ENCODE measurements at places on chromosomes 3 and 15.

GRCh38 chr15:90930861-90931574 lies 1.3 kb downstream of the HDDC3 start:
- no peak for DNase-seq

GRCh38 chr15:51727141-51727897 lies 10.1 kb downstream of the LYSMD2 start:
- no peak for DNase-seq

GRCh38 chr3:126781889-126782491 lies 78.0 kb downstream of the CHCHD6 start:
- DNase-seq, result peak; percentile 31

DNA sequence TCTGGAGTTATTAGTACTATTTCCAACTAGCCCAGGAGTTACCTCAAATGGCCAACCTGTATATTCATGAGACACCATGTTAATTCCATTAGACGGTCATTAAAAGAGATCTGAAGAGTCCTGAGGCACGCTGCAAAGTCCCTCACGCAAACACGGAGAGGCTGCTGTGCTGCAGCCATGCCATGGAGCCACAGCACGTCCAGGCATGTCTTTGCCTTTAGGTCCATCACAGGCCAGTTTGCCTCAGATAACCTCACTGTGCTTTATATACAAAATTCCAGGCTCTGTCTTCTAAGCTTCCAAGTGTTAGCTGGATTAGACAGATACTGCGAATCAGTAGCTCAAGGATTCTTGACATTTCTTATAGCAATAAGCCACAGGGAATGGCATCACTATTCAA lies 9.8 kb upstream of the PLAAT1 start:
- no peak for DNase-seq

DNA sequence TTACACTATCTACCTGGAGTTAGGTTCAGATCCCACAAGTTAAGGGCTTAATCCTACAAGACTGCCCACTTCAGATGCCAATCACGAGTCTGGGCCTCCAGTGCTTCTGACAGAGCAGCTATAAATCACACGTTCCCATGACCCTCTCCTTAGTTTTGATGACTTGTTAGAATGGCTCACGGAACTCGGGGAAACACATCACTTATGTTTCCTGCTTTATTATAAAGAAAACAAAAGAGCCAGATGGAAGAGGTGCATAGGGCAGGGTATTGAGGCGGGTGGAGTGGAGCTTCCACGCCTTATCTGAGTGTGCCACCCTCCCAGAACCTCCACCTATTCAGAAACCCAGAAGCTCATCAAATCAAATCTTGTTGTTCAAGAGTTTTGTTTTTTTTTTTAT lies 170.8 kb downstream of the MOBP start:
- no peak for DNase-seq

Data from amniotic stem cell (primary cell).